ENCODE measurements at places on chromosomes 12 and 14.

- no peak for DNase-seq
These were observed 41.1 kb downstream of the EID3 start for GRCh38 chr12:104344682-104345081.

- peak; percentile 52 for DNase-seq
These were observed 38.6 kb downstream of the SYNE2 start for GRCh38 chr14:63891148-63891975.

GRCh38 chr14:64968167-64968566, 4.0 kb downstream of the RAB15 start:
- DNase-seq, result no peak

DNA sequence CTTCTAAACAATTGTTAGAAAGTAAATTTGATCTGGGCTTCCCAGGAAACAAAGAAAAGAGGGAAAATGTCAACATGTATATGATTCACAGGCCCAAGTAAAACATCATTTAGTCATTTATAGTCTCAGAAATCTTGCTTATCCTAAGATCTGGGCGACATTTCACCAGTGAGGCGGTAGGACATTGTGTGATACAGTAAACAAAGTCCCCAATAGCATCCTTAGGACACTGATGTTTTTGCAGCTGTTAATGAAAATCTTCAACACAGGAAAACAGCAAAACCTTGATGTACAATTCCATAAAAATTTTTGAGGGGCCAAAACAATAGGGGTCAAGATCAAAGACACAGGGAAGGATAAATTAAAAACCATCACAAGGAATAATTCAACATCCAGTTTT, 20.2 kb downstream of the LMO3 start:
- DNase-seq, result no peak

GRCh38 chr14:105224845-105225570, 23.3 kb upstream of the BTBD6 start:
- DNase-seq, result no peak
